ENCODE measurements at places on chromosomes 3 and 15.
A peak's percentile ranks its signal among the peaks of the same experiment; 100 is the strongest.

DNA sequence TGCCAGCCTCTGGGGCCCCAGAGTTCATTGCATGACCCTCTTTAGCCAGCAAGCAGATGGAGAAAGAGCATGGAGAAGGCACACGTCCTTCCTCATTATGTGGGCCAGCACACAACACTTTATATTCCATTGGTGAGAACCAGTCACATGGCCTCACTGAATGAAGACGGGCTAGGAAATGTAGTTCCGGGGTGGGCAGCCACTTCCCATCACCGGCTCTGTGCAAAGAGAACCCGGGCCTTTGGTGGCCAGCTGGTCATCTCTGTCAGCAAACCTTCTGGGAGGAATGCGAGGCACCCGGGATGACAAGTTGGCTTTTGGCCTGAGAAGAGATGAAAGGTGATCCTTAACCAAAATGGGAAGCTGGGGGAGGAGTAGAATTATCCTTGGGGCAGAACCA lies 90.2 kb upstream of the VGLL4 start:
- no peak for DNase-seq

DNA sequence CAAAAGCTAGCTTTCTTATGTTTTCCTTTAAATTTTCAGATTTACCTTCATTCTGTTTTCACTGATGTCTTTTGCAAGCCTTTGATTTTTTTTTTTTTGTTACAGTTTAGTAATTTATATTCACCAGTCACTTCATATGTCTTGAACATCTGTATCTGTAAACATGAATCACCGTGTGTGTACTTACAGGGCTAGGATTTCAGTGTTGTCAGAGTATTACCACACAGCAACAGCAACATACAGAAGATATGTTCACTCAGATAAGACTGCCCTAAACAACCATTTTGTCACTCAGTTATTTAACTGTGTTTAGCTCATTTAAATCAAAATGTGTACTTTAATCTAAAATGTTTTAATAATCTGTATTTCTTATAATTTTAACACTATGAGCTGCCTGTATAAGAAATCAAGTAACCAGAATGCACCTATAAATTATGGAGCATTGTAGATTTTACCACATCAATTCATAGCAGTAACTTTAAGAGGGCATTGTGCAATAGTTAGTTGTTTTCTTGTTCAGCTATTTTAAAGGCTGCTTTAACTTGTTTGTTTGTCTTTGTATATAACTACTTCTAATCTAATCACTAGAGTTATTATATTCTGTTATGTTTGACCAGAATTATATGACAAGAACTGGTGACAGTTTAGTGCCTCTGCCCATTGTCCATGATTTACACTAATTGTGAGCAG lies 50.4 kb downstream of the GHSR start:
- no peak for DNase-seq

GRCh38 chr3:47022641-47023071 lies 43.2 kb downstream of the NBEAL2 start:
- no peak for DNase-seq

GRCh38 chr3:125374501-125374995 lies 577 bp downstream of the ZNF148 start:
- no peak for DNase-seq

- no peak for DNase-seq
These were observed 62.0 kb upstream of the TRIM71 start for GRCh38 chr3:32755761-32756160.

- DNase-seq: no peak
These were observed 487.2 kb upstream of the ROBO2 start for GRCh38 chr3:76552653-76553052.

DNA sequence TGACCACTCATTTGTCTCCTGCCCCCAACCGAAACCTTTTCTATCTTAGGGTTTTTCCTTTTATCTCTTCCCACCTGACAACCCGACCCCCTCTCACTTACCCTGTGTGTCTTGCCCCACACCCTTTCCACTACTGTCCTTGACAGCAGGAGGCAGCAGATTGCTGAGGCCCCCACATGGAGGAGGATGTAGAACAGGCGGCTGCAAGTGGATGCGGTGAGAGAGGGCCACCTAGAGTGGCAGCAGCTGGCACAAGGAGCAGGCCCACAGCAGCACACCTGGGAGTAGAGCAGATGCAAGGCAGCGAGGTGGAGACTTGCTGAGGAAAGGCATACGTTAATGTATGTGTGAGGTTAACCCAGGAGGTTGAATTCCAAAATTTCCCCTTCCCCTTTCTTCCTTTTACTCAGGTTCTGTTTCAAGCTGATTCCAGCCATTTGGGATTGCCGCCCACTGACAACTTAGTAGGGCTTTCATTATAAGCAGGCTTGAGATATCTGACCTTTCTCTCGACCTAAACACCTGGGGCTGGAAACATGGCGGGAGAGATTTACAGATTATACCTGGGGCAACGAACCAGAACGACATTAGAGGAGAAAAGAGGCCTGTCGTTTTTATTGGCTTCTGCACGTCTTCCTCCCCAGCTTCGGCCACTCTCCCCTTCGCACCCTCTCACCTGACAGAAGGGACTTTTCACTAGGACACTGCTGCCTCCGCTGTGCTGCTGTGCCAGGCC lies 643 bp downstream of the SERINC4 start:
- no peak for DNase-seq

GRCh38 chr3:38327335-38328009 lies 19.1 kb upstream of the XYLB start:
- DNase-seq: peak; percentile 56

- no peak for DNase-seq
These were observed 31.2 kb downstream of the CHDH start for GRCh38 chr3:53815067-53815466.

DNA sequence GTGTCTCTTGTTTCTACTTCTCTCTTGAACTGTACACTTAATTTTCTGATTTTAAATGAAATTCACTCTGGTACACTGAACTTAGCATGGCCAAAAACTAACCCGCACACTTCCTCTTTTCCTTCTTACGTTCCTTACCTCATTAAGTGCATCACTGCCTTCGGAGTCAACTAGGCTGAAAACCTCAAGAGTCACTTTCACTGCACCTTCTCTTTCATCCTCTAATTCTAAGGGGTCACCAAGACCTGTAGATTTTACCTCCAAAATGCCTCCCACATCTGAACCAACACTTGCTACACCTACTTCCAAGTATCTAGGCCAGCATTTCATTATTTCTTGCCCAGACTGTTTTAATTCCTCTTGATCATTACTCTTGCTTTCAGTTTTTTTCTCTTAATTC lies 6.6 kb downstream of the CBLB start:
- DNase-seq: peak; percentile 38

GRCh38 chr3:177437513-177438337 lies 240.4 kb upstream of the TBL1XR1 start:
- DNase-seq: no peak

DNA sequence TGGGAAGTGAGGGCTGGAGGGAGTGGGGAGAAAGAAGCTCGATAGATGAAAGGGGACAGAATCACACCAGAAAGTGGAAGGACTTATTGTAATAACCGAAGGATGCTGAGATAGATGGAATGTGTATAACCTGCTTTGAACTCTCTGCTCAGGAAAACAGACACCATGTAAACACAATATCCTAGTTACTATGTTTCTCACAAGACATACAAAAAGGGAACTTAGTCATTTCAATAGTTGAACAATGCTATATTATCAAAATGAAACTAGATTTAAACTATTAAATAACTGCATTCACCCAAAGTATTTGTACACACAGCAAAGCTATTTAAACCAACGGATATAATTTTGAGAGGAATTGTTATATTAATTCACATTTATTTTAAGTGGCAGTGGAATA lies 108.3 kb upstream of the GADL1 start:
- DNase-seq: no peak

- DNase-seq: no peak
These were observed 18.3 kb upstream of the CYP11A1 start for GRCh38 chr15:74385733-74386132.

DNA sequence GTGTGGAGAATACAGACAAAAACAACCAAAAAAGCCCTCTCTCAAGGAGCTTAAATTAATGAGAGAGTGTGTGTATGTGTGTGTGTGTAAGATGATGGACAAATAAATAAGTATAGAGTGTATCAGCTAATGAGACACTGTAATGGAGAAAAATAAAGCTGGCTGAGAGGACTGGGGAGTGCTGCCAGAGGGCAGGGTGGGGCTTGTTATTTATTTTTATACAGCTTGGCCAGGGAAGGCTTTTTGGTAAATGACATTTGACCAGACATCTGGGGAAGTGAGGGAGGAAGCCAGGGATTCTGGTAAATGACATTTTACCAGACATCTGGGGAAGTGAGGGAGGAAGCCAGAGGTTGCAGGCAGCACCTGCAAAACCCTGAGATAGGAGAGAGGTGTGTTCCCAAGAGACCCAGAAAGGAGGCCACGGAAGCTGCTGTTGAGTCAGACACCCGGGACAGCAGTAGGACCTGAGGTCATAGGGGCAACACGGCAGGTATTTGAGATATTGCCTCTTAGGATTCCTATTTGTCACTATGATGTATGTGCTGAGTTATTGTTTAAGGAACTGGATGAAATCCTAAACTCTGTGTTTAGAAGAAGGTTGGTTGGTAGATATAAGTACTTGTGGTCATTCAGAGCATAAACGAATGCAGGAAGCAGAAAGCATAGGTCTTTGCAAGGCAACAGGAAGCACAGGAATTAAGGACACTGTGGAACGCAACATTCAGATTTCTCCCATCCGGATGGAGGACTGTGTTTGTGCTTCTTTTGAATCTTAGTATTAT lies 2.7 kb downstream of the SV2B start:
- DNase-seq: no peak

DNA sequence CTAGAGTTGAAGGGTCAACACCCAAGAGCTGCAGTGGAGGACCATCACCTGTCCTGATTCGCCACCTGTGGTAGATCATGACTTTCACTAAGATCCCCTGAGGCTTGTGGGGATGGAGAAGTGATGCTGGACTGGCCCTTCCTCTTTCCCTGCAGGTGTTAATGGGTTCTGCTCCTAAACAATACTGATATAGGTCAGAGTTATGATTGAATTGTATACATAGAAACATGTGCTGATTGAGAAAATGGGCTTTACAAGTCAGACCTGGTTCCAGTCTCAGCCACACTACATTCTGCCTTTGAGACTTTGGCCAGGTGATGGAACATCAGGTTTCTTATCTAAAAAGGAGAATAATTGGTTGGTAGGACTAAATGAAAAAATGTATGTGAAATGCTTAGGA lies 418.9 kb upstream of the TPRG1 start:
- no peak for DNase-seq

GRCh38 chr15:71462638-71463037 lies 347.4 kb downstream of the THSD4 start:
- DNase-seq: no peak

DNA sequence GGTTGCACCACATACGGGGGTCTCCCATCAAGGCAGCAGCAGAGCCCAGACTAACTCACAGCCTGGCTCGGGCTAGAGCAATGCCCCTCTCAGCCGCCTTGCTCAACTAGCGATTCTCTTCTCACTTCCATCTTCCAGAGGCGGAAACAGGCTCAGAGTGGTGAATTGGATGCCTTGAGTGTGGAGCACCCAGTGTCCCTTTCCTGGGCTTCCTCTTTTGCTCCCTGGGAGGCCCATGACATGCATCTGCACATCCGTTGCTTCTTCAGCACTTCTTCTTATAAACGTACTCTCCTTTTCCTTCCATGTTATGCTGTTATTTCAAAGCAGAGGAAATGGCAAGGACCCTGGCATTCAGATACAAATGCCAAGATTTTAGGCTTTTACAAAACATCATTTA lies 2.1 kb upstream of the IQSEC1 start:
- DNase-seq: peak; percentile 56

GRCh38 chr3:134753999-134754742 lies 40.9 kb upstream of the EPHB1 start:
- DNase-seq: no peak

DNA sequence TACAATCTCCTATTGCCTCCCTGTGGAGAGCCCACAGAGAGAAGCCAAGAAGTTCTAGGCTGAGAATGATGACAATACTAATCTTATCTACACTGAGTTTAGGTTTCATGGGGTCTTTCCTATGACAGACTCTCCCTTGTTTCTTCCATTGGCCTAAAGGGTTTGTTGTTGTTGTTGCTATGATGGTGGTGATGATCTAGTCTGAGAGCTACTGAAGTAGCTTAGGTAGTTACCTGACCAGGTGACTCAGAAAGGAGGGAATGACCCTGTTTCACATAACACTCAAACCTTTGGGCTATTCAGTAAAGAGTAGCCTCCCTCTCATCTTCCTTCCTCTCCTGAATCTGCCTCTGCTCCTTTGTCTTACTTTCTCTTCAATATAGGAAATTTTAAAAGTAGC lies 170.2 kb downstream of the GMNC start:
- peak; percentile 8 for DNase-seq

GRCh38 chr3:127450331-127450730 lies 140.2 kb downstream of the TPRA1 start:
- DNase-seq: no peak

GRCh38 chr3:10933805-10934481 lies 58.6 kb upstream of the SLC6A1 start:
- no peak for DNase-seq

GRCh38 chr15:57686657-57687056 lies 19.9 kb upstream of the POLR2M start:
- no peak for DNase-seq

DNA sequence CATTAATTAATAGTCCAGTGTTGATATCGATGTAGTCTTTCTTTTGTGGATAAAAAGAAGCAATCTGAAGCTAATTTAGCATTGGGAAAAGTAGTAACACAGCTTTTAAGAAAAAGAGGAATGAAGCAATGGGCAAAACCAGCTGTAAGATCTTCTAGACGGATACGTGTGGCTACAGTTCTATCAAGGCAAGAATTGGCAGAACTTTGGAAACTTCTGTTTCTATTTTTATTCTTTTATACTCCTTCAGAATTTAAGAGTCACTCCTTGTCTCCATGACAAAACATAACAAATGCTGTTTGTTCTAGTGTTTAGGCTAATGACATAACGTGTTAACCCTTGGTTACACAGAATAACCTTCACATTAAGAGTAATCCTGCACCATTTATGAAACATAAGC lies 289.2 kb downstream of the ROBO2 start:
- DNase-seq: no peak

GRCh38 chr3:57100046-57100695 lies 39.7 kb downstream of the SPATA12 start:
- DNase-seq: peak; percentile 50

DNA sequence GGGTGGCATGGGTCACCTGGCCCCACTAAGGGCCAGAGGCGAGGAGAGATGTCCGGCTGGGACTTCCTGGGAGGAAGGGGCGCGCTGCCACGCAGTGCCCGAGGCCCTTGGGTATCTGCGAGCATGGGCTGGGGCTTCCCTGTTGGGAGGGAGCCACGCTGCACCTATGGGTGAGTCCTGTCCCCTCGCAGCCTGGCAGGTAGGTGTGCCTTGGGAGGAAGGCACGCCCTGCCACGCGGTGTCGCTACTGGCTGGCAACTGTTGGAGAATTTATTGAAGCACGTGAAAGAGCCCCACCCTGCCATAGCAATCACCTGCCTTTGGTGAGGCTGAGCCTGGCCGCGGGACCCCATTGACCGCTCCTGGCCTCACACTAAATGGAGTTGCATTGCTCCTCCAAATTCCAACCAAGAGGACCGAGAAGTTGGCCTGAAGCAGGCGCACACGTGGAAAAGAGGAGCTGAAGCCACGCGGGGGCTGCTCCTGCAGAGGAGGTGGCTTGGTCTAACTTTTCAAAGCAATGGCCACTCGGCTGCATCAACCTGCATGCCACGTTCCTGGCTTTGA lies 134.2 kb downstream of the TJP1 start:
- DNase-seq: no peak
